Activated CD8-positive, alpha-beta T cell treated with anti-CD3 and anti-CD28 coated beads for 36 hours (primary cell): ENCODE measurements at places on chromosomes 12 and 14. TPM values are rescaled to one million over a fixed set of nuclear protein-coding genes. Genes with fewer than 3 reads are reported as not detected.

The ADAM21 gene
- not detected for total RNA-seq

The RNASE1 gene
- total RNA-seq, result not detected

The KITLG gene
- total RNA-seq, result not detected

The KRT77 gene
- not detected for total RNA-seq

The FGF6 gene
- total RNA-seq, result not detected

The MVK gene
- total RNA-seq, result 16.2 TPM

The TRHDE gene
- not detected for total RNA-seq

The ITGB7 gene
- 121 TPM for total RNA-seq

The HNF1A gene
- total RNA-seq, result not detected

The EFS gene
- not detected for total RNA-seq

The IGF1 gene
- 1.2 TPM for total RNA-seq

The DEPDC4 gene
- total RNA-seq, result 3.7 TPM

- DNase-seq, result no peak
Measured at GRCh38 chr14:89794096-89794495, 160.4 kb downstream of the EFCAB11 start.

GRCh38 chr12:113081873-113082272, 25.3 kb downstream of the DTX1 start:
- DNase-seq, result no peak

- no peak for DNase-seq
Measured at GRCh38 chr12:127791217-127791616, 475.8 kb upstream of the TMEM132C start.

DNA sequence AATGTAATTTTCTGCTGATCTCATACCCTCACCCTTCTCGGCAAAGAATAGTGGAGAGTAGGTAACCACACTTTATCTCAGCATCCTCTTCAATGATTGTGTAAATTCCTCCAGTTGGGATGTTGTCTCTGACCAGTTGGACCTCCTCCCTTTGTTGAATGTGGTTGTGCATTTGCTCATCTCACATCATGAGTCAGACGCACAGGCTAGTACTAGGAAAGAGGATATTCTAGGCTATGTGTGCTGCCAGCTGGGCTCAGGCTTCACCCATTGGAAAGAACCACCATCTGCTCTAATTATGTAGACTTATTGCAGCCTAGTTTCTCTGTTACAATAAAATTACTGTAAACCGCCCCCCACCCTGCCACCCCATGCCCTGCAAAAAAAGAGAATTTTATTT, 90.3 kb downstream of the LMO3 start:
- no peak for DNase-seq

DNA sequence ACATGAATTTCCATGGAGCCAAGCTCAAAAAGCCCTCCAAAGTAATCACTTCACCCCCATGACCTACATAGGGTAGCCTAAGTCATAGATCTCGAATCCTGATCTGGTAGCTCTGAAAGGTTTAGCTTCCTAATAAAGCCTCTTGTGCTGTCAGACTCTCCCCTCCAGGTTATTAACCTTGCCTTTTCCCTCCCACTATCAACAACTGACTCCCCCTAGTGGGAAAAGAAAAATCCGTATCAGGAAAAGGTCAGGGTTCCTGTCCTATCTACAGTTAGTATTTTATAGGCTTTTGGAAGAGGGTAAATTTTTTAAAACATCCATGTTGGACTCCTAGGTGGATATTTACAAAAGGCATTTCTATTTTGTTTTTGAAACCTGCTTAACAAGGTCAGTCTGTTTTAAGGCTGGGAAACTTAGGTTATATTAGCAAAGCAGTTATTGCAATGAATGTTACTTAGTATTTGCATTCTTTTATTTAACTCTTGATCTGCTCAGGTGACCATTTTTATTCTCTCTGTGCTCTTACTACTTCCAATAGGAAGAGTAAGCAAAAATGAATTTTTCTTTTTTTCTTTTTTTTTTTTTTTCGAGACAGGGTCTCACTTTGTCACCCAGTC, 8.0 kb downstream of the YY1 start:
- no peak for DNase-seq

GRCh38 chr14:76941544-76941943, 87.0 kb downstream of the IRF2BPL start:
- DNase-seq, result no peak

DNA sequence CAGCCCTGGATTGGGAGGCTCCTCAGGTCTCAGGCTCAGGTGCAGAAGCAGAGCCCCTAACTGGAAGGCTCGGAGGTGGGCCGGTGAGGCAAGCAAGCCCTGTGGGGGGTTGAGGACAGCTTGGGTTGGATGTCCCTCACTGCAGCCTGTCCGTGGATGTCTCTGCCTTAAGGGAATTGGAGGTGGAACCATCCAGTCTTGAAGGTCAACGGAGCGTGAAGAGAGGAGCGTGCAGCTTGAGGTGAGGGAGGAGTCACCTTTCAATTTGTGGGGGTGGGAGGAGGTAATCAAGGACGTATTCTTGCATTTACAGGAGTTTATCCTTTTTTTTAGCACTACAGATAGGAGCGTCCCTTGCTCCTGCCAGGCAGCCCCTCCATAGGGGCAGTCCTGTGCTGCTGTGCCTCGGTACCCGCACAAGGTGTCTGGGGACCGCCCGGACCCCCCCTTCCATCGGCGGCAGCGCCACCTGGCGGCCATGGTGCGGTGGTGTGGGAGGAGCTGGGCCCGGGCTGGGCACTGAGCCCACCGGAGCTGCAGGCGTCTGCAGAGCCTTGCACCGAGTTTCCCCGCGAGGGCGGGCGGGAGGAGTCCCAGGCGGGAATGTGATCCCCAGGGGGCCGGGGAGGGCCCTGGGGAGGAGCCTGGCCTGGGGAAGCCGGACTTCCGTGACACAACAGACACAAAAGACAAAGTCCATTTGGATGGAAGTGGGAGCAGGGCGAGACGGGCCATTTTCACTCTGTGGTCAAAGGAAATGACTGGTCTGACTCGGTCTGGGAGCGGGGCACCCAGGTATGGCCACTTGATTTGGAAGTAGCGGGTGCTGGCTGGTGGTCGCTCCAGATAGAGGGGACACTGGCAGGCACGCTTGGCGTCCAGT, 864 bp downstream of the DNAJC22 start:
- DNase-seq, result peak; percentile 75

GRCh38 chr12:65522956-65523860, 244.7 kb downstream of the MSRB3 start:
- no peak for DNase-seq

- DNase-seq, result peak; percentile 82
Measured at GRCh38 chr12:32139064-32139421, 32.4 kb downstream of the BICD1 start.

DNA sequence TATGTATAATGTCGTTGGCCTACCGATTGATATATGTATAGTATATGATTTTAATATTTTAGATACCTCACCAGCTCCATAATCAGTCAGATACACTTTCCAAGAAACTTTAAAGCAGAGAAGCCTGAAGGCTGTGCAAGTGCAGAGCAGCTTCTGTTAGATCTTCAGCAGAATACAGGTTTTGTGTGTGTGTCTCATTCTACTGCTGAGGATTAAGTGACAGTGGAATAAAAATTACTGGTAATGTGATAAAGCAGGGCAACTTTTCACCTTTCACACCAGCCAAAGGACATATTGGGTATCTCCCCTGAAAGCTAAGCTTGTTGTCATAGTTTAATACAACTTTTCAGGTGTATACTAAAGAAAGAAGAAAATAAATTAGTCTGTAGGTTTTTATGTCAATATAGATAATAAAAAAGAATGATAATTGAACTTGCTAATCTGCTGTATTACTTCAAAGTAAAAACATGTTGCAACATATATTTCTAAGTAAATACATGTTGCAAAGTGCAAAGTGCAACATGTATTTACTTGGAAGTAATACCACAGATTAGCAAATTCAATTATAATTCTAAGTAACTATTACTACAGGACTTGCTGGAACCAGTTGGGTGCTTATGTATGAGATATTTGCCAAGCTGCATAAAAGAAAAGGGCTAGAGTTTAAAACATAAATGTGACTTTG, 128.3 kb downstream of the SLC16A7 start:
- DNase-seq, result no peak

DNA sequence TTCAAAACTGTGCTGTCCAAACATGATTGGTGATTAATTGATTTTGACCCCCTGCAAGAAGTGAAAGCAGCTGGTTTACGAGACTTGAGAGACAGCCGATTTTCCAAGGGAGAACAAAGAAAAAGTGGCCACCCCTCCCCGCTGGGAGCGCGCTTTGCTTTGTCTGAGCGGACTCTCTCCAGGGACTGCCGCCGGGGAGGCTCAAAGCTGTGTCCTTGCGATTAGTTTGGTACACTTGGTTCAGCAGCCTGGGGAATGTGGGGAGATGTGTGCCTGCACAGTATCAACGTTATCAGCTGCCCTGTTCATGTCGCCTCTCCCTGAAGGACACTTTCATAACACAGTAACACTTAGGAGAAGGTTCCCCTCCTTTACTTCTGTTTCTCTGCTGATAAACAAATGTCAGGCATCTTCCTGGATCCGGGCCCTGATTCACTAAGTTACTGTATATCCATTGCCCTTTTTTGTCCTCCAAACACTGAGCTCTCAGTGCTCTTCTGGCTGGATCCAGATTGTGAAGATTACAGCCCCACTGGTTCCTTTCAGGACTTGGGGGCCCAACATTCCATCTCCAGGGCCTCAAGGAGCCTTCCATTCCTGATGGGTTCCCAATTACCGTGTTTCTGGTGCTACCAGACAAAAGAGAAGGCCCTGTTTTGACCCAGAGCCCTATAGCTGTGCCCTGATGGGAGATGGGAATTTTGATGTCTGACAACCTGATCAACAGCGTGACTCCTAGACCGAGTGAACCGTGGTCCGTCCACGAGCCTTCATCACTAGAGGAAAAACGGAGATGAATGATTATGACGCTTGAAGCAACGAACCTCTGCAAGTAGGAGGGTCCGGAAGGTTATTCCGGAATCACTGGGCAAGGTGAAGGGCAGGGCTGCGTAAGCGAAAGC, 31.7 kb upstream of the TUBA1C start:
- DNase-seq, result no peak

DNA sequence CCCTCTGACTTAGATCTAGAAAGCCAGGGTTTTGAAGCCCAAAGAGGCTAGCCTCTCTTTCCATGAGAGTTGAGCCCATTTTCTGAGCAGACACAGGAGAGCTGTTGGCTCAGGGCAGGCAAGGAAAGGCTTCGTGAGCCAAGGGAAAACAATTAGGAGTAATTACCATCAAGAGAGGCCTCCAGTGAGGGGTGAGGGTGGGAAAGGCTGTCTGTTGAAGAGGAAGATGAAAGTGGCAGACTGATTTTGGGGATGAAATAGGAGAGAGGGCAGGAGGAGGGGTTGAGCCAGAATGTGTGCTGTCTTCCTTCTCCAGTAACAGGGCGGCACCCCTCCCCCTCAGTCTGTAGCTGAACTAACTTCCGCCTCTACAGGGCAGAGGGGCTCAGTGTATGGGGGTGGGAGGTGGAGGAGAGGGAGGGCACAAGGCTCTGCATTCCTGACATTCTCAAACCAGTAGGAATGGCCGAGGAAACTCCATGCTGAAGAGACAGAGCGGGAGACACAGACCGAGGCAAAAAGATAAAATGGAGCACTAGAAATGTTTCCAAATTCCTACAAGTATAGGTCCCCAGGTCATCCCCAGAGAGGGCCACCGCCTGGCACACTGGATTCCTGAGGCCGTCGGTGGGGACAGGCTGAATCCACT, 33.1 kb upstream of the COL2A1 start:
- no peak for DNase-seq

DNA sequence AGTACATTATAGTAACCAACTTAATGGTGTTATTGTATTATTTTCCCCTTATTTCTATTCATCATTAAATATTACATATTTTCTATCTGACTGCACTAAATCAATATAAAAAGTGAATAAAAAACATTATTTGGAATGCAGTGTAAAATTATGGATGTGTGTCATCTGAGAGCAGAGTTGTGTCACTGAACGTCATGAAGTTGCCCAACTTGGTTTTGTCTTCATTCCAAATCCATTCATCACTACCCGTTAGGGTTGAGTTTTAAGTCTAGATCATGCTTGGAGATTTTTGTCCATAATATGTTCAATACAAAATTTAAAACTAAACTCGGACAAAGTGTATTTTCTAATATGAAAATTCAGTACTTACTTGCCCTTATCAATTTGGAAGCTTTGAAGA, 16.1 kb downstream of the KLRF1 start:
- no peak for DNase-seq

GRCh38 chr14:101220921-101221510, 317.5 kb upstream of the RTL1 start:
- no peak for DNase-seq

DNA sequence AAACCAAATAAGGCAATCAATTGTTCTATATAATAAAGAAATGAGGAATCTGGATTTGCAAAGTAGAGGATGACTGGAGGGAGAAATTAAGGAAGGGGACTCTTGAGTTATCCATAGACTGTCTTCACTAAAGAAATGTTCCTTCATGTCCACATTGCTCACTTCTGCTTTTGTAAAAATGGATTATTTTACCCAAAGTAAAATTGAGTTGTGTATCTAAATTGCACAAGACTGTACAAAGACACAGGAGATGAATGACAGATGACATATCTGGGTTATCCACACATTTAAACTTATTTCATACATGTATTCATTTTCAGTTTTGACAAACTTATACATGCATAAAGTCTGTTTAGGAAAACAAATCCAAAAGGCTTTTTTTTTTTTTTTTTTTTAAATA, 11.3 kb downstream of the ATP2B1 start:
- DNase-seq, result no peak

DNA sequence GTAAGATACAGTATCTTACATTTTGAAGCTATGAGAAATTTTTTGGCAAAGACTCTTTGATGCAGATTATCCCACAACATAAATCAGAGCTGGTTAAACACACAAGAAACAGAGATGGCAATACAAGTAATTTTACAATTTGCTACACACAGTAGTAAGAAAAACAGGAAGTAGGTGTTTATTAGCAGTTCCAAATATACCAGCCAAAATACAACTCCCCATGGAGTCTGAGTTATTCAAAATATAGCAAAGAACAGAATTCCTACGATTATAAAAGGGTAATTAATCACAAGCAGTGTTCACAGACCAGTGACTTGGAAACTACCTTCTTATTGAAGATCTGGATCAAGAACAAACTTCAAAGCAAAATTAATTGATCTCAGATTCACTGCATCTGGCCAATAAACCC, 83.9 kb downstream of the BMP4 start:
- DNase-seq, result no peak

GRCh38 chr12:97375310-97375709, 87.3 kb upstream of the RMST start:
- no peak for DNase-seq

DNA sequence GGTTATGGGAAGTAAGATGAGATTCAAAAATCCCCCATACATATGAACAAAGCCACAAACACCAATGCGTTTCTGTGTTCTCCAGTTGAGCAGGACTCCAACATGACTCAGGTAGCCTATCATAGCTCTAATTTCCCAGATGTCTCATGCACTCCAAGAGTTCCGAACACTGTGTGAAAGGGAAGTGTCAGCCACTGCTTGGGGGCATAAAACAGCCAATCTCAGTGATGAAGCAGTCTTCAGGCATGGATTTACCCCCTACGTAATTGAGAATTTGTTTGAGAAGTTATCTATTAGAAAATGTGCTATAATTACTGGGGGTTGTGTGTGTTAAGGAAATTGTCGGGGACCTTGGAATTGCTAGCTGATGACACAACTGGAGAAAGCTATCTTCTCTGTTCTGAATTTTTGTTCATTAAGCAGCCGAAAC, 153.9 kb upstream of the AVPR1A start:
- DNase-seq, result no peak

- peak; percentile 77 for DNase-seq
Measured at GRCh38 chr14:92728759-92729364, 19.6 kb downstream of the LGMN start.

GRCh38 chr14:24177041-24177825, 5.4 kb downstream of the REC8 start:
- DNase-seq, result no peak
